ENCODE measurements at places on chromosomes 2 and 18.

DNA sequence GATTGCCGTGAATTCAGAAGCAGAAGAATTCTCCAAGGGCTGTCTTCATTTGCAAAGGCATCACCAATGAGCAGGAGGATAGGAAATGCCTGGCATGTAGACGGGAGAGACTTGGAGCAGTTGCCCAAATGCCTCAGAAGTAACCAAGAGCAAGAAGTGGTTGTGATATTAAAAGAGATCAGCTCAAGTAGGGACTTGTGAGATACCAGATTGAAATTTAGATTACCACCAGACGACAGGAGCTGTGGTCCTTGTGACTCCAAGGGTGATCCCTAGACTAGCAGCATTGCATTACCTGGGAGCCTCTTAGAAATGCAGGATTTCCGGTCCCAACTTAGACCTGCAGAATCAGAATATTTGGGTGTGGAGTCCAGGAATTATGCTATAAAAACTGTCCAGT is 228.6 kb upstream of the EPAS1 start:
- no peak for DNase-seq

DNA sequence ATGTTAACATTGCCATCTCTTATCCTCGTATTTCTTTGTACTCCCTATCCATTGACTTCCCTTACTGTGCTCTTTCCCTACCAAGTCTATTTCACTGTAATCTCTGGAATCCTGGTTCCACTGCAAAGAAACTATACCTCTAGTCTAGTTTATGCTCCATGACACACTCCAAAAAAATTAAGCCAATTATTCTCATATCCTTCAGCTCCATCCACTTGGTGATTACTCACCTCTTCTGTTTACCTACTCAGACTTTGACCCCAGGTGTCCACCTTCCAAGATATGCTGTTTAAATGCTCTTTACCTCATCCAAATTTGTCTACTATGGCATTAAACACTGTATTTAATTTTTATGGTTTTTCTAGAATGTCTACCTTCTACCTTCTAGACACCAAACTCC is 137.9 kb downstream of the ATAD2B start:
- no peak for DNase-seq

DNA sequence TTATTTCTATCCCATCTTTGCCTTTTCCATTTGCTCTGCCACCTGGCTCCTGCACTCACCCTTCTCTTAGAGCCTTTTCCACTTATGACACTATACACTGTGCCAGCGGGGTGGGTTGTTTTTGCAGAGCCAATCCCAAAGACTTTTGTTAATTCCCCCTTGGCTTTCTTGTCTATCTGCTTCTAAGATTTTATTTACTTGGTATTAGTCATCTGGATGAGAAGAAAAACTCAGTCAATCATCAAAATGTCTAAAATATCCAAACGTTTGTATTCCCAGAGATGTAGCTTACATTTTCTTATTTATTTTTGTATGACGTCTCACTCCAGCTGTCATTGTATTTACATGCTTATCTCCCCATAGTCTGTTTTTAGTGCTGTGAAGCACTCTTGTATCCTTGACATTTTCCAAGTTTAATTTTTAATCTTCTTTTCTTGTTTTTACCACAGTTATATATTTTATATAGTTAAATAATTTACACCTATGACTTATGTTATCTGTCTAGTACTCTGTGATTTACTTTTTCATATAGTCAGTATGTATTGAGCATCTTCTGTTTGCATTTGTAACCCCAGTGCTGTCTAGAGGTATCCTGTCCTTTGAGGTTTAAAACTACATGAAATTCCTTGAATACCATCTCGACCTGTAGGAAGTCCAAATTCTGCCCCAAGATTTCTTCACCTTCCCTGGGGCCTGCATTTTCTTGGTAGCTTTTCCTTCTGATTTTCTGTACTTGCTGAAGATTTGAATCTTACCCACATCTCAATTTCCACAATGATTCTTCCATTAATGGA is 55.1 kb downstream of the COL4A3 start:
- DNase-seq: no peak

DNA sequence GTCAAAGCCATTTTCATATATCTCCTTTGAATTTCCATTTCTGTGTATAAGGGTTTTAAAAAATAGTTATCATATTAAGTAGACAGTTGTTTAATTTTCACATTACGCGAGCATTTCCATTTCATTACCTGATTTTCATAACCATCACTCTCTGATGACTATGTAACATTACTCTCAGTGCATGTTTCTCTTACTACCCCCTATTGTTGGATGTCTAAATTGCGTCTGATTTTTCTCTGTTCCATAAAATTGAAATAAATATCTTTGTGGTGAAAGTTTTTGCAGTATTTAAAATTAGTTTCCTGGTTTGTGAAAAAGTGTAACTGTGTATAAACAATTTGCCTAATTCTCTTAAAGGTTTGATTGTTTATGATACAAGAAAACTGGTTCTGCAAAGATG is 123.8 kb downstream of the MYO1B start:
- DNase-seq: no peak

DNA sequence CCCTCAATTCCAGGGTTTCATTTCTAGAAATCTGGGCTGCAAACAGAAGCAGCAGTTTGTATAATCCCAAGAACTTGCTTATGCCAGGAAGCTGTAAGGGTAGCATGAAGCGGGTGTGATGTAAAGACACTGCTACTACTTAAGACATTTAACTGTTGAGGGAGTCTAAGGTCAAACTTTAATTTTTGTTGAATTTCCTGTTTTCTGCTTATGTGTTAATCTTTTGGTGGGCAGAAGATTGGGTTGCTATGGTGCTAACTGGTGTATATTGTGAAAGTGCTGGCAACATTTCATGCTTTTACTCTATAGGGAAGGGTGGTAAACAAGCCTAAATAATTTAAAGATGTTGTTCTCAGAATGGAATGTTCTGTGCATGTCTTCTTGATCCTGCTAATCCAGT is 2.7 kb downstream of the NCOA1 start:
- no peak for DNase-seq

DNA sequence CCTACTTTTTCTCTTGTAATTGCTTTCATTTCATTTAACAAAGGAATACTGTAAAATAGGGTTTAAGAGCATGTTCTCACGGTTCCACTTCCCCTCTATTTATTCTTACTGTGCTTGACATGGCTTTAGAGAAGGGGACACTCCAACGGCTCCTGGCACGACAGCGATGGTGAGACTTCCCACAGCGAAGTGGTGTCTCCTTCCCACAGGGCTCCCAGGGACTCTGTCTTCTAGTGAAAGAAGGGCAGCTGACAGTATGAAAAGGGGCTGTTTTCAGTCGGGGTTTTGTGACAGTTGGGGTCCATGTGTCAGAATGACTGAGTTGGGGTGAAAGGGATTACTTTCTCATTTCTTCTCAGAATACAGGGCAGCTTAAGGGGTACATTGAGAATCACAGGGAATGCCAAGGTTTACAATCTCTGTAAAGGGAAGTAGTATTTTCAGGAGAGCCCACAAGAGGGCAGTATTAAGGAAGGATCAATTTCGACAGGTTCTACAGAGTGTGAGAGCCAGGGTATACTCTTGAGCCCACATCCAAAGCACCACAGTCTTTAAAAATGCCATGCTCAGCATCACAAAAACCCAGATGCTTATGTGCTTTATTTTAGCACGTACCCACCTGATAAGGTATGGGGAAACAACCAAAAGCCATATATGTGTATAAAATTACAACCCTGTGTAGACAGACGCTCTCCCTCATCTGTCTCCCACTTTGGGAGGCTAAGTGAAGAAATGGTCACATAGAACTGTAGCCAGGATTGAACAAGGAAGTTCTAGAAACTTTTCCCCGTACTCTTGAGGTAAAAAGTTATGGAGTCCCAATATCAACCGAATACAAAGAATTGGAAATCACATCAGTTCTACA is 31.3 kb upstream of the RAPGEF4 start:
- no peak for DNase-seq

GRCh38 chr2:204539019-204539385 is 6.3 kb upstream of the PARD3B start:
- no peak for DNase-seq

DNA sequence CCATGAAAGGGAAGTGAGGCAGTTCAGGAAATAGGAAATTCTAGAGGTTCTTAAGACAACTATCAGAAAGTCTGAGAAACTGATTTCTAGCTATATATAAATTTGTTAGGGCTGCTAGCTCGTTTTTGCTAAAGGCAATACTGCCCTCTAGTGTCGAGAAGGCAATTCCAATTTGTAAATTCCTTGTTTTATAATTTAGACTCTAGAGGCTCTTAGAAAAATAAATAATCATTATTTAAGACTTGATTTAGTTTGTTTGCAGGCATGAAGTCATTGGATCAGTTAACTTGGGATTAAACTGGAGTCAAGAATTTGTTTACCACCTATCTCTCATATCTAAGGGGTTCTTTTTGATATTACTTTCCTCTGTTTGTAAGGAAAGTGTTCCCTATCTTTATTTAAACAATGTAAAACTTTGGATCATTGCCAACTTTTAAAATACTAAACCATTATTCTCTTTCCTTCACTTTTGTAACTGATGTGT is 66.2 kb downstream of the ACVR2A start:
- DNase-seq: peak; percentile 7

All from activated CD4-positive, alpha-beta T cell treated with anti-CD3 and anti-CD28 coated beads, Interleukin-2, amount 50 U/mL, for 1 hour (primary cell).